LoVo (cell line): ENCODE measurements at places on chromosomes 3 and 15.

DNA sequence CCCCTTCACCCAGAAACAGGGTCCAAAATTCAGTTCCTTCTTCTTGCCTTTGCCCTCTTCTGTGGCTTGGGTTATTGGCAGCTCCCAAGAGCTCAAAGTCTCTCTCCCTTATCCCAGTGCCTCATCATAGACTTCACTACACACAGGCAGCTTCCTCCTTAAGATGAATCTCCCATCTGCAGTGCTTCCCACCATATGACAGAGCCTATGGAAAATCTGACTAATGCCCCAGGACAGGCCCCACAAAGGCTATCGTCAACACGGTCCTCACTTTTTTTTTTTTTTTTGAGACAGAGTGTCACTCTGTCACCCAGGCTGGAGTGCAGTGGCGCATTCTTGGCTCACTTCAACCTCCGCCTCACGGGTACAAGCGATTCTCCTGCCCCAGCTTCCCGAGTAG lies 194.1 kb downstream of the MEX3B start:
- DNase-seq, result no peak

- no peak for DNase-seq
These were observed 87.9 kb downstream of the IL12A start for GRCh38 chr3:160076519-160076918.

DNA sequence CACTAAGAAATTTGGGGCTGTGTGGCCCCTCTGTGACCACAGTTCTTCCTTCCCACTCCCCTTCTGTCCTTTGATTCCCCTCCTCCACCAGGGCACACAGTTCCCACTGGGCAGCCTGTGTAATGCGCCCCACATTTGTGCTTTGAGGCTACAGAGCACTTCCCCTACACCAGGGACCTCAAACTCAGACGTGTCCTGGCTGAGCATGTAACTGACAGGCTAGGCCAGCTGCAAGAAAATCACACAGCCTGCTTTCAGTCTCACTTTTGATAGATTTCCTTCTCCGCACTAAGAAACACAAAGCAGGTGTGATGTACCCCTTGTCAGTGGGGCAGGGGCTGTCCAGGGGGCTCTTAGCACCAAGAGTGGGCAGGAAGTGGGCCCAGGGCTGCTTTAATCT lies 29.6 kb downstream of the PRKCD start:
- DNase-seq, result no peak

DNA sequence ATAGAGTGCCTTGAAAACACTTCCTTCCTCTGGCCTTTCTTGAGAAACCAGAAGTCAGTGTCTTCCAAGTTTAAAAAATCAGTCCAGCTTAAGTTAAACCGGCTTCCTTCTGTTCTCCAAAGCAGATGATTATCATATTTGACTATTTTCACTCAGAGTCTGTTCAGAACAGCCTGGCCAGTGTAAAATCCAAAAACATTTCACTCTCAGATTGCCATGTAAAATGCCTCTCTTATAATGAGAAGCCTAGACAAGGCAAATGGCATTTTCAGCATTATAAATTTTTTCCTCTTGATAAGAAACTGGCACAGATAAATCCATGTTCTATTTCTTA lies 193.5 kb downstream of the TNIK start:
- no peak for DNase-seq

DNA sequence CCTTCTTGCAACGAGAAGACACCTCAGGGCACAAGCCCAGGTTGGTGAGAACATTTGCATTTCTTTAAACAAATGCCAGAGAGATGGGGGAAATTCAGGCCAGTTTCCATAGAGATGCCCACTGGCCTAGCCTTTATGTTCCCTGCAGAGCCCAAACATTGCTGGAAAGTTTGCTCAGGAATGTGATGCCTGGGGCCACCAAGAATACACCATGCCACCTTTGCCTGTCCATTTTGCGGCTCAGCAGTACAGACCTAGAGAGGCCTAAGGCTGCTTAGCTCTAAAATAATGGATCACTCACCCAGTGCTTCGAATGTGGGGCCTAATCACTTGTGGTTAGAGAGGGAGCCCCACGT lies 210.0 kb downstream of the RPLP1 start:
- DNase-seq, result no peak

- DNase-seq, result no peak
These were observed 14.3 kb downstream of the KLHL6 start for GRCh38 chr3:183541235-183541655.

GRCh38 chr3:4720316-4721075 lies 227.3 kb downstream of the ITPR1 start:
- no peak for DNase-seq

DNA sequence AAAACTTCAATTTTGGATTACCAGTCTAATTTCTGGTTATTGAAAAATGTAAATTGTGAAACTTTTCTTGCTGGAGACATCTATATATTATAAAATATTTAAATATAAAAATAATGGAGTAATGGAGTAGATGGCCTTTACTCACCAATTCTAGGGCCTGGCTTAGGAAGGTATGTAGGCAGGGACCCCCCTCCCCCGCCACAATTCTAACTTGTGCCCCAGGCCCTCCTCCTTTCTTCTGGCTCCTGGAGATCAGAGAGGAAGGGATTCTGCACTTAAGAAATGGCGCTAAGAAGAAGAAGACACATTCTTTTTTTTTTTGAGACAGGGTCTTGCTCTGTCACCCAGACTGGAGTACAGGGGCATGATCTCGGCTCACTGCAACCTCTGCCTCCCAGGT lies 49.5 kb downstream of the CGNL1 start:
- no peak for DNase-seq

DNA sequence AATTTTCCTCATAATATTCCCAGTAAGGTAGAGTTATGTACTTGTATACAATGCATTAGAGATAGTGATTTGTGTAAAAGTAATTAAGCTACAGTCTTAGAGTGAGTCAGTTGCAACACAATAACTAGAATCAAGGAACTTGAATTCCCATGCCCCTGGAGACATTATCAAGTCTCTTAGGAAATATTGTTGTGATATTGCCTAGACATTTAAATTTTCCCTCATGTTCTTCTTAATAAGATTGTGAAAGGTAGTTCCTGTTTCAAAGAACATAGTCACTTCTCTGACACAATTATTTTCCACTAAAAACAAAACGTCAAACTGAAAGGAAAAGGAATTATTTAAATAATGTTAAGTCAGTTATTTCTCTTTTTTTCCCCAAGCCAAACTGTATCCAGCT lies 13.0 kb upstream of the ATP1B3 start:
- no peak for DNase-seq

DNA sequence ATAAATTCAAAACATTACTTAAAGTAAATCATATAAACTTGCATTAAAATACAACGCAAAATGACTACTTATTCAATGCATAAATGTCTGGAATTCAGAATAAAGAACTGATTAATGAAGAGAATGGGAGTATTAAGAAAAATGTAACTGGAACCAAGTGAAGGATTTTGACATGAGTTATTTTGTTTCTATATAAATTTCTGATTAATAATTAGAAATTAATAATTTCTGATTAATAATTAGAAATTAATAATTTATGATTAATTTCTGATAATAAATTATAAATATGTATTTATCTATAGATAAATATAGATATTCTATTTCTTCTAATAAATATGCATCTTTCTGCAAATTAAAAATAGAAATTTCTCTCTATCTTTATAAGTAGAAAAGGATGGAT lies 160.0 kb upstream of the STRIT1 start:
- DNase-seq, result no peak

GRCh38 chr3:141279077-141279967 lies 47.7 kb downstream of the PXYLP1 start:
- DNase-seq, result no peak
